Thyroid gland (tissue), 4 donors: ENCODE measurements at places on chromosomes 11 and 22.

GRCh38 chr11:96329855-96330510, 13.0 kb downstream of the MAML2 start:
- no peak for DNase-seq

- DNase-seq, result no peak
Observed at GRCh38 chr22:46679706-46680269, 58.3 kb downstream of the CERK start.

DNA sequence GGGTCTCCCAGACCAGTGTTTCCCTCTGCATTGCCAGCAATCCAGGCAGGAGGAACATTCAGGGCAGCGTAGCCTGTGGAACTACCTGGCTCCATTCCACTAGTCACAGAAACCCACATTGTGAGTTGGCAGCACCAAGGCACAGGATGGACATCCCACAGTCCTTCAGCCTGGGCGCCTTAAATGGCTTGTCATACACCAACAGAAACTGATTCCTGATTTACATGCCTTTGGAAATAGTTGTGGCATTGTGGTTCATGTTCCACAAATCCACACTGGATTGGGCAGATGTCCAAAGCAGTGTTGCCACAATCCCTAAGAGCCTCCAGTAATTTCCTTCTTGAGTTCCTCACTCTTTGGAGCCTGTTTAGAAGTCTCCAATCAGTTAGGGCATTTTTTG, 225.6 kb downstream of the BLID start:
- no peak for DNase-seq

DNA sequence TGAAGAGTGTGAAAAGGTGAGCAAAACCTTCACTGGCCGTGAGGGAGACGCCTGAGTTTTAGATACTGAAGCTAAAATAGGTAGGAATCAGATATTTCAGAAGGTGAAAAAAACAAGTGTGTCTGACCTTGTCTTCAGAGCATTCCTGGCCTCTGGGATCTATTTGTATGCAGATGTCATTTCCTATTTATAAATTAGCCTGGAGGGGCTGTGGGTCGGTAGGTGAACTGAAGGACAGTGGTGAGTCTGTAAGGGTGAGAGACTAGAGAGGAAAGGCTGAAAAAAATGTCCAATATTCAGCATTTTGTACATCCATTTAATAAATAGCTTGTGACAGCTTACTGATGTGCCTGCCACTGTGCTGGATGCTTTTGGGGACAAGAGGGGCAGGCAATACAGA, 302.1 kb downstream of the DDX10 start:
- DNase-seq, result no peak

GRCh38 chr11:82906236-82906635, 4.7 kb downstream of the DDIAS start:
- DNase-seq, result no peak

DNA sequence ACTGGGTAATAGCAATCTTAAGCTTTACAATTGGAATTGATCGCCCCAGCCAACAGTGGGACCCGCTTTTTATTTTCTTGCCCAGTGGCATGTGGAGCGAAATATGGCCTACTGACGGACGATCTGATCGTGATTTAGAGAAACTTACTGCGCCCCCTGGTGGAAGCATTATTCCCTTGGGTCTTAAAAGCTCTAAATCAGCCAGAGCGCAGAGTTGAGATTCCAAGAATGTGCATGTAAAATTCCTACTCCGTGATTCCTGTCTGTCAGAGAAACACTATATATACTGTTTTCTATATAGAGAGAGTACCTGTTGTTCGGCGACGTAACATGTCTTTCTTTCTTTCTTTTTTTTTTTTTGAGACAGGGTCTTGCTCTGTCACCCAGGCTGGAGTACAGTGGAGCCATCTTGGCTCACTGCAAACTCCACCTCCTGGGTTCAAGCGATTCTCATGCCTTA, 3.7 kb upstream of the DPF2 start:
- peak; percentile 91 for DNase-seq

DNA sequence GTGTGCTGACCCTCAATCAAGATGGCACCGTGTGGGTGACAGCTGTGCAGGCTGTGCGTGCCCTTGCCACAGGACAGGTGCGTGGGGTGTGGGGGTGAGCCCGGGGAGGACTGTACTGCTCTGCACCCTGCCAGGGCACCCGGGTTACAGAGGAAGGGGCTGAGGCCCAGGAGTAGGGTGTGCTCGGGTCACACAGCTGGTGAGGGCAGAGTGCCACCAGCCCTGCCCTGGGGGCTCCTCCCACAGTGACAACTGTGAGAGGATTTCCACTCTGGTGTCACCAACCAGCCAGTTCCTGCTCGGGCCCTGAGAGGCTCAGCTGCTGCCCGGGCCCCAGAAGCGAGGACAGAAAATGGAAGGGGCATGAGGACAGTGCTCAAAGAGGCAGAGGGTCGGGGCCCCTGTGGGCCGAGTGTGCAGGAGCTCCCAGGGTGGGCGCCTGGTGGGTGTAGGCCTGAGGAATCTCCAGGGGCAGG, 20.5 kb downstream of the TRMU start:
- DNase-seq, result no peak

DNA sequence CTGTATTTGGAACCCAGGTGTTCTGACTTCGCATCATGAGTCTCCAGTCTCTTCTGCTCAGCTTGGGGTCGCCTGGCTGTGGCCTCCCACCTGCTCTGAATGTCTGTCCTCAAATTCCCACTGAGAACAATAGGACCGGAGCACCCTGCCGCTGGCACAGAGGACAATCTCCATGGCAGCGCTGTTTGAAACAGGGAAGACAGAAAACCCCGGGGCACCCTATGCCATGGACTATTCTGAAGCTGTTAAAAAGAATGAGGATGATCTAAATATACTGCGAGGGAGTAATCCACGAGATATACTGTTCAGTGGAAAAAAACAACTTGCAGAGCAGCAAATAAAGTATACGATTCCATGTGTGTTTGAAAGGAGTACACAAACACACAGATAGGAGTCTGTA, 415.6 kb upstream of the NARS2 start:
- no peak for DNase-seq

- no peak for DNase-seq
Observed at GRCh38 chr11:134392953-134393615, 19.0 kb downstream of the B3GAT1 start.

DNA sequence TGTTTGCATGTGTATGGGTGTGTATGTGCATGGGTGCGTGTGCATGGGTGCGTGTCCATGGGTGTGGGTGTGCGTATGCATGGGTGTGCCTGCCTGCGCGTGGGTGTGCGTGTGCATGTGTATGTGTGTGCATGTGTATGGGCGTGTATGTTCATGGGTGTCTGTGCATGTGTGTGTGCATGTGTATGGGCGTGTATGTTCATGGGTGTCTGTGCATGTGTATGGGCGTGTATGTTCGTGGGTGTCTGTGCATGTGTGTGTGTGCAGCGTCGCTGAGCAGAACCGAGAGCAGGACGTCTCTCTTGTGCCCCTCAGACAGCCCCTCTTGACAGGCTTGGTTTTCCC, 13.9 kb downstream of the IL17REL start:
- DNase-seq, result no peak

DNA sequence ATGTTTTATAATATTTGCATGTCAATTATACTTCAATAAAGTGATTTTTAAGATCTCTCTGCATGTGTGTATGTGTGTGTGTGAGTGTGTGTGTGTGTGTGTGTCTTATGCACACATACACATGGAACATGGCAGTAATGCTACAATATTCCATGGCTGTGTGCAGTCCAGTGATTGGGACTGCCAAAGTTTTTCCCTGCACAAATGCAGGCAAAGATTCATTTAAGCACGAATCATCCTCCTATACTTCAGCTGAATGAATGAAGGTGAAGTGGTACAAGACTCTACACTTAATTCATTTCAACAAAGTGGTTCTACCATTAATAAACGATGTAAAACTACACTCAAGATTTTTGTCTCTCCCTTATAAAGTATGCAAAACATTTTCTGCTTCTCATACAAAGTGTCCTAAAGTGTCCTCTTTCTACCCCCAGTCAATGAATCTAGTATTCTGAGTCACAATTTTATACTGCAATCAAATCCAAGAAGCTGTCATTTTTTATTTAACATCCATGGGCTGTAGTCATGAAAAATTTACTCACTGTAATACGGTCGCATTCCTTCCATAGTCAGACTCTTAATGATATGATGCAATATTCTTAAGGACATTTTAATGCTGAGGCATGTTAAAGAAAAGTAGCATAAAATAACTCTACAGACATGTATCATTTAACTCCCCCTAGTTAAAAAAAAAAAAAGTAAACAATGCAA, 132.4 kb downstream of the TTC28 start:
- no peak for DNase-seq

DNA sequence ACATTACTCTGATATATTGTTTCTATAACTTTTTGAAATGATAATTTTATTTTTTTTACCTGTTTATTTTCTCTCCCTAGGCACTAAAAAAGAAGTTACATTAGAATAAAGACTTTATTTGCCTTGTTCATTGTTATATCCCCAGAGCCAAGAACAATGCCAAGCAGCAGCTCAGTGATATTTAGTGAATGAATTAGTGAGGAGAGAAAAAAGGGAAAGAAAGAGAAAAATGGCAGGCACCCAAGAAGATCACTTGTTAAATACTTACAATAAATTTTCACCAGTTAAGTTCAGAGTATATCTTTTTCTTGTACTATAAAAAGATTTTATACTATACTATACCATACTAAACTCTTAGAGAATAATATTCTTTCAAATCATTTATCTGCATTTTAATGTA, 13.3 kb upstream of the ANO5 start:
- no peak for DNase-seq

GRCh38 chr11:44072757-44073658, 6.9 kb downstream of the ACCS start:
- DNase-seq, result no peak

DNA sequence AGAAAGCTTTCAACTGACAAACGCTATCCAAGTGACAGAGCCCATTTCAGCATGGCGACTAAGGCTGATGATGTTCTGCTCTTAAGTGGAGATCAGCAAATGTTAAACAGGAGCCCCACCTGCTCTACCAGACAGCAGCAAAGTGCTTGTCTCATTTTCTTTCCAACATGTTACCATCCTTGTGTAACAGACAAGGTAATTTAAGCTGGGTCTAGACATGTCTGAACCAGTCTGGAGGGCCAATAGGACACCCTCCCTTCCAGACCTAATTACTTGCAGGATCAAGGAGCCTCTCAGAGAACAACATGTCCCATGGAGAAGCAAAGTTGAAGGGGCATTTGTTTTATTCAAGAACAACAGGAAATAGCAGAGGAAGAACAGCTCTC, 3.9 kb upstream of the LMO2 start:
- no peak for DNase-seq

GRCh38 chr22:48477031-48477721, 1350.5 kb downstream of the BRD1 start:
- no peak for DNase-seq

DNA sequence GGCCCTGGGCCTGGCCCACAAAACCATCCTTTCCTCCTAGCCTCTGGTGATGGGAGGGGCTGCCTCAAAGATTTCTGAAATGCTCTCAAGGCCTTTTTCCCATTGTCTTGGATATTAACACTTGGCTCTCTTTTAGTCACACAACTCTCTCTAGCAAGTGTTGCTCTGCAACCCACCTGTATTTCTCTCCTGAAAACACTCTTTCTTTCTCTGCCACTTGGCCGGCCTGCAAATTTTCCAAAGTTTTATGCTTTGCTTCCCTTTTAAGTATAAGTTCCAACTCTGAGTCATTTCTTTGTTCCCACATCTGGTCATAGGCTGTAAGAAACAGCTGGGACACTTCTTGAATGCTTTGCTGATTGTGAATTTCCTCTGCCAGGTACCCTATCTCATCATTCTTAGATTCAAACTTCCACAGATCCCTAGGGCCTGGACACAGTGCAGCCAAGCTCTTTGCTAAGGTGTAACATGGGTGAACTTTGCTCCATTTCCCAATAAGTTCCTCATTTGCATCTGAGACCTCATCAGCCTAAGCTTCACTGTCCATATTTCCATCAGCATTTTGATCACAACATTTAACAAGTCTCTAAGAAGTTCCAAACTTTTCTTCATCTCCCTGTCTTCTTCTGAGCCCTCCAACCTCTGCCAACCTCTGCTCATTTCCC, 93.8 kb downstream of the TRIM29 start:
- no peak for DNase-seq
